Sciatic nerve (tissue), 2 donors: ENCODE measurements at places on chromosomes 16 and 17.
A peak's percentile ranks its signal among the peaks of the same experiment; 100 is the strongest.

DNA sequence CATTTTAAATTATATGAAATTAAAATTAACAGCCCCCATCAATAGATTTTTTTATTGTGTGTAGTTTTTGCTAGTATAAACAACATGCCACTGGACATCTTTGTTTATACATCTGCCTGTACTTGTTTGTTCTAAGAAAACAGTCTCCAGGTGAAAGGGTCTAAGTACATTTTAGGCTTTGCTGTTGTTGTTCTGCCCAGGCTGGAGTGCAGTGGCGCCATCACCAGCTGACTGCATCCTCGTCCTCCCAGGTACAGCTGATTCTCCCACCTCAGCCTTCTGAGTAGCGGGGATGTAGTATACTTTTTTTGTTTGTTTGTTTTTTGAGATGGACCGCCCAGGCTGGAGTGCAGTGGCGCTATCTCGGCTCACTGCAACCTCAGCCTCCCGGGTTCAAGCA is 25.5 kb downstream of the C17orf58 start:
- no peak for DNase-seq

DNA sequence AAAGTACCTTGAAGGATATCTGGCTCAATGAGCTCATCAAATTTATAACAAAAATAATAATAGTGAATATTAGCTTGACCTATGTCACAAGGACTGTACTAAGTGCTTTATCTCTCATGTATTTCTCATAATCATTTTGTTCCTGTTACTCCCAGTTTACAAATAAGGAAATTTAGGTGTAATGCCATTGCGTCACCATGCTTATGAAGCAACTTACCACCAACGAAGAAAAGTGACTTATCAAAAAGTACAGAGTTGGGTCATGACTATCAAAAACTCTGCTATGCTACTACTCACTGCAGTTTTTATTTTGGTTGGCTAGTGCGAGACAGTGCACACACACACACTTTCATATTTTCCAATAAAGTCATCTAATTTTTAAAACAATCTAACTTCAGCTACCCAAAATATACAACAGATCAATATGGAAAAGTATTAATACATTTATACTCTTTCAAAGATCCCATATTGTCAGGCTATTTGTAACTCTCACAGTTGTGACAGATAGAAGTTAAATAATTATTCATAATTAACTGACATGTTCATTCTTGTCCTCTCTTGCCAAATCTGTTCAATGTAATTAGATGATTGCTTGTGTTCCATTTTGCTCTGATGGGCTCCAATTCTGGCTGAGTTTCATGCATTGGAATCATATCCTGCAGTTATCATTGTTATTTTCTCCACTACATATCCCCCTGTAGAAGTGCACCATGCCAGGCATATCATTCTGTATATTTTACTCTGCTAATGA is 119.4 kb downstream of the KCNJ2 start:
- DNase-seq, result no peak

GRCh38 chr17:55663400-55663799 is 59.3 kb downstream of the TMEM100 start:
- no peak for DNase-seq

DNA sequence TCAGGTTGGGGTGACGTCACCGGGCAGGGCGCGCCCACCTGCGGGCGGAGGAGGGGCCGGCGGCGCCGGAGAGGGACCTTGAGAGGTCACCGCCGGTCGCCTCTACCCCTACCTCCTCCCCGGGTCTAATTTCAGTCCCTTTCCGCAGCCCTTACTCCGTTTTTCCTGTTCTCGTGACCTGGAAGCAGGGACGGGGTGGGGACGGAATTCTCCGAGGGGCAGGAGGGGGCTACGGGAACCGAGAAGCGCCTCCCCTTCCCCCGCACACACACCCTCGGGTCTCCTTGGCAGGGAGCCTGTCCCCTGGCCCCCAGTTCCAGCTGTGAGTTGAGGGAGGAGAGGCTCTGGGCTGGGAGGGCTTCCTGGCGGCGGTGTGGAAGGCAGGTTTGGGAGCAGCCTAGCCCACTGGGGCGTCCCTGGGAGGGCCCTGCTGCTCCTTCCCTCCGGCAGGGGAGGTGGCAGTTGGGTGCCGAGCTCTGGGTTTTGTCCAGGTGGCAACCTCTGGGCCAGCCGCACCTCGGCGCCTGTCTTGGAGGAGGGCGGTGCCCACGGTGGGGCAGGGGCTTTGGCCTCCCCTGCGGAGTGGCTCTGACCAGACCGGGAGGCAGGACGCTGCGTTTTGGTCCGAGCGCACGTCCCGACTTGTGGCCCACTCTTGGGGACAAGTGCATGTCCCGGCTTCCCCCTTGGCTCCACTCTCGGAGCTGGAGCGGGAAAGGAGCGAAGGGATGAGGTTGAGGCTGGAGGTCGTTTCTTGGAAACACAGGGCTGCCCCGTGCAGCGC is 773 bp downstream of the SYNGR3 start:
- DNase-seq, result no peak

- no peak for DNase-seq
Observed at GRCh38 chr16:31094088-31094423, 541 bp downstream of the VKORC1 start.

DNA sequence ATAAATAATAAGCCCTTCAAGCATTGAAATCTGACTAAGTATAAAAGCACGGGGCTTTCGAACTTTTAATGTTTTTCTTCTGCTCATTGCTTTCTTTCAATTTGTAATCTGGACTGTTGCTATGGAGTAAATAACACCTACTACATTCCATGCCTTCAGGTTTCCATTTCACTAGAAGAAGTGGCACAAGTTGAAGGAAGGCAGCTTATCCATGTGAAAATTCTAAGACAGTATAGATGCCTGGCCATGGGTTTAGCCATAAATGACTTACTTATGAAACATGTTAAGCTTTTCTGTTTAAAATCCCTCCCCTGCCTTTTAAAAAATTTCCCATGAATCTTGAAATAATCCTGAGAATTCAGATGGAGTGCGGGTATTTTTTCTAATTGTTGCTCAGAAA is 30.6 kb downstream of the KCNJ16 start:
- DNase-seq, result no peak

DNA sequence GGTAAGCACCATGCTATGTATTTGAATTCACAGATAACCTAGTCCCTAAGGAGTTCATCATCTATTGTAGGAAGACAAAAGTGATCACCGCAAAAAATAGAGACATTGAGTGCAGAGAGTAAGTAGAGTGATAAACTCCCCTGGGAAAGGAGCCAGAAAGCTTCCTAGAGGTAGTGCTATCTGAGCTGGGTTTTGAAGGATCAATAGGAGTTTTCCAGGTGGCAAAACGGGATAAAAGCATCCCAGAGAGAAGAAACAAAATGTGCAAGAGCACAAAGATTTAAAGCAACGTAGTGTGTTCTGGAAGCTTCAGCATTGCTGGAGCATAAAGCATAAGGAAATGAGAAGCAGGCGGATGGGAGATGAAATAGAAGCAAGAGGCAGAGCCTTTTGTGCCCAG is 120.7 kb upstream of the PLCG2 start:
- DNase-seq, result no peak

DNA sequence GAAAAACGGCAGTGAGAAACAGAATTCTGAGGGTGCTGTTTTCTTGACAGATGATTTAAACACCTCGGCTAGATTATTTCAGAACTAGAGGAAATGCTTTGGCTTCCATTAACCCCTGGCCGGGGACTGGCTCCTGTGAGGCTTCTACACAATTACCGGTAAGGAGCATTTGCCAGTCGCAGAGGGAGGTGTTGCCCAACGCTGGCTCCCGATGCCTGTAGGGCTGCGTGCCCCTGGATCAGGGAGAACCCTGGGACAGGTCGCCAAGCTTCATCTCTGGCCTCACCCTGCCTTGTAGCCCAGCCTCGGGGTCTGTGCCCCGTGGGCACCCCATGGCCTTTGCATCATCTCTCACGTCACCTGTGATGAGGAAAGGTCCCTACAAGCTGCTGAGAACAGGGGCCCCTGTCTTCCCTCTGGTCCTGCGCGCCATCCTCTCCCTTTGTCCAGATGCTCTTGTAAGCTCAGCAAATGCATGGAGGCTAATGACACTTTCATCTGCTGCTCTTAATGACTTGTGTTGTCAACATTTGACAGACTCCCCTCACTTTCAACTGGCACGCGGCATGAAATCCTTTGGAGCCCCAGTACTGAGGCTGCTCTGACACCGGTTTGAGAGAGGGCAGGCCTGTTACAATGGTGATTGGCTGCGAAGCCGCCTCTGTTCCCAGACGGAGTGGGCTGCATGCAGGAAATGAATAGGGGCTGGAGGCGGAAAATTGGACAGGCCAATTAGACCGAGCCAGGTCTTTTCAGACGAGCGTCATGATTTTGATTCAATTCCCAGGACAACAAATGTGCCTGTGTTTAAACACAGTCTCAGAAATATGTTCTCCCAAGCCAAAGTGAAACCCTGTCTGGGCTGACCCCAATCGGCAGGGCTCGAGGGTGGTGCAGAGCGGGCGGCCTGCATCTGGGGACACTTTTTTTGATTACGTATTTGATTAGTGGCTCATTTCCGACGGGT is 85.5 kb upstream of the DOC2B start:
- peak; percentile 61 for DNase-seq

GRCh38 chr17:18252160-18252559 is 6.4 kb downstream of the FLII start:
- no peak for DNase-seq

DNA sequence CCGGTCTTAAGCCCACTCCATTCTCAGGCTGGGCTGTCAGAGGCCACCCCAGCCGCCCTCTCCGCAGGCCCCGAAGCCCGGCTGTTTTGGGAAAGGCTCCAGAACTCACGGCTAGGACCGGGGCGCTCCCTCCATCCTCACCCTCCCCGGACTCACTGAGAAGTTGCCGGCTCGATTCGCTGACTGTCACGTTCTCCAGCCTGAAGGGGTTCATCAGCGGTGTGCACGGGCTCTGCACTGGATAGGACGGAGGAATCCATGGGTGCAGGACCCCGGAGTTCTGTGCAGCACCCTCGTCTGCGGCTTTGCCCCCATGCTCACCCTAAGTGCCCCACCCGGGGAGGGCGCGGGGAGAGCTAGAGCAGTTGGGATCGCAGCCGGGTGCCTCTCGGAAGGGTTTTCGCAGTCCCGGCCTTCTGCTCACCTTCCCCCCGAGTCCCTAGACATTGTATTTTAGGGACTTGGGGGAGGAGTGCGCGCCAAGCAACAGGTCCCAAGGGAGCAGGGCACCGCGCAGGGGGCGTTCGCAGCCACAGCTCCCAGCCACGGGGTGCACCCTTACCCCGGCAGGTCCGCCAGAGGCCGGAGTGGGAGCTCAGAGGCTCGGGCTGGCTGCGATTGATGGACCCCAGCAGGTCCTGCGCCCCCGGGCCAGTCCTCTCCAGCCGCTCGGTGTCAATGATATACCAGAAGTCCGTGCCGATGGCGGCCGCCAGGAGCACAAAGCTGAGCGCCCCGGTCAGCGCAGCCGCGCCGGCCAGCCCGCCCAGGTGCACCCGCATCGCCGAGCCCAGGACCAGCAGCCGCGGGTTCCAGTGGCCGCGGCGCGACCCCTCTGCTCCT is 1.0 kb downstream of the TMEM114 start:
- no peak for DNase-seq

DNA sequence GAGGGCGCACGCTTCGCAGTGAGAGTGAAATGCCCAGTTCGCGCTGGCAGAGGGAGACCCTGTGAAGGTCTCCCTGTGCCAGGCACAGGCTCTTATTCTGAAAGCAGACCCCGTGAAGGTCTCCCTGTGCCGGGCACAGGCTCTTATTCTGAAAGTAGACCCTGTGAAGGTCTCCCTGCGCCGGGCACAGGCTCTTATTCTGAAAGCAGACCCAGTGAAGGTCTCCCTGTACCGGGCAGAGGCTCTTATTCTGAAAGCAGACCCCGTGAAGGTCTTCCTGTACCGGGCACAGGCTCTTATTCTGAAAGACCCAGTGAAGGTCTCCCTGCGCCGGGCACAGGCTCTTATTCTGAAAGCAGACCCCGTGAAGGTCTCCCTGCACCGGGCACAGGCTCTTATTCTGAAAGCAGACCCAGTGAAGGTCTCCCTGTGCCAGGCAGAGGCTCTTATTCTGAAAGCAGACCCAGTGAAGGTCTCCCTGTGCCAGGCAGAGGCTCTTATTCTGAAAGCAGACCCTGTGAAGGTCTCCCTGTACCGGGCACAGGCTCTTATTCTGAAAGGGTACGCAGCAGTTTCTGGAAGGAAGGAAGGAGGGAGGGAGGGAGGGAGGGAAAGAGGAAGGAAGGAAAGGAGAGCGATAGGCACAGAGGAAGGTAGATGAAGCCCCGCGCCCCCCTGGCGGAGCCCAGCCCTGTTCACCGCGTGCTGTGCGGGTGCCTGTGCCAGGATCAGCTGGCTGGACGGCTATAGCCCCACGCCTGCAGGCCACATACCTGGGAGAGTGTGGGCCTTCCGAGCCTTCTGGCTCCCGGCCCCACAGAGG is 55.3 kb downstream of the WDR45B start:
- DNase-seq, result peak; percentile 78

GRCh38 chr16:22633799-22634198 is 123.1 kb downstream of the NPIPB5 start:
- DNase-seq, result no peak
